ENCODE measurements at places on chromosomes 2 and 18.

GRCh38 chr18:5449858-5450509 is 93.8 kb downstream of the EPB41L3 start:
- H3K27me3 ChIP-seq, result no peaks in the 10 kb centered on the region
- H3K27ac ChIP-seq, result no peak overlapping the region
- DNase-seq, result no peak

DNA sequence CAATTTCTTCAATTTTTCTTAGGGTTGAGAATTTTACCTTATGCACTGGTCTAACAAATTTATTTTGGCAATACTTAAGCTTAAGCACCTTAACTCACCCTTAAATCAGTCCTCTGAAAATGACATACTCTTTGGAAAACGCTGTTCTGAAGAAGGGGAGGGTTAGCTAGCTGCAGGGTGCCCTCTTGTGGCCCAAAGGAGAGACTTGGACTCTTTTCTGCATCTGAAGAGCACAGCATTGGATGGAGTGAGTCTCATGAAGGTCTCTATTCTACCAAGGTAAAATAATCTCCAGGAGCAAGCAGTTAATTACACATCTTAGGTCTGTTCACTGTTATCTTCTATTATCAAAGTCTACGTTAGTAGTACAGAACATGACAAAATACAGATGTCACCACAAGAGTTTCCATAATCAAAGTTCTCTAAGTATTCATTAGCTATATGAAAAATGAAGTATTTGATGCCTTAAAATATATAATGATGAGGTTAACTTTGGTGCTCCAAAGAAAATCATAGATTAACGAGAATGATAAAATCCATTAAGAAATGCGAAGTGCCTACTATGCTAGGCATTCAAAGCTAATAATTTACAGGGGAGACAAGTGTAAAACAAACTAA is 24.4 kb downstream of the PUM2 start:
- no peaks in the 10 kb centered on the region for H3K36me3 ChIP-seq
- no peak overlapping the region for H3K27ac ChIP-seq
- no peak overlapping the region for H3K4me3 ChIP-seq
- peak; percentile 45 for DNase-seq

DNA sequence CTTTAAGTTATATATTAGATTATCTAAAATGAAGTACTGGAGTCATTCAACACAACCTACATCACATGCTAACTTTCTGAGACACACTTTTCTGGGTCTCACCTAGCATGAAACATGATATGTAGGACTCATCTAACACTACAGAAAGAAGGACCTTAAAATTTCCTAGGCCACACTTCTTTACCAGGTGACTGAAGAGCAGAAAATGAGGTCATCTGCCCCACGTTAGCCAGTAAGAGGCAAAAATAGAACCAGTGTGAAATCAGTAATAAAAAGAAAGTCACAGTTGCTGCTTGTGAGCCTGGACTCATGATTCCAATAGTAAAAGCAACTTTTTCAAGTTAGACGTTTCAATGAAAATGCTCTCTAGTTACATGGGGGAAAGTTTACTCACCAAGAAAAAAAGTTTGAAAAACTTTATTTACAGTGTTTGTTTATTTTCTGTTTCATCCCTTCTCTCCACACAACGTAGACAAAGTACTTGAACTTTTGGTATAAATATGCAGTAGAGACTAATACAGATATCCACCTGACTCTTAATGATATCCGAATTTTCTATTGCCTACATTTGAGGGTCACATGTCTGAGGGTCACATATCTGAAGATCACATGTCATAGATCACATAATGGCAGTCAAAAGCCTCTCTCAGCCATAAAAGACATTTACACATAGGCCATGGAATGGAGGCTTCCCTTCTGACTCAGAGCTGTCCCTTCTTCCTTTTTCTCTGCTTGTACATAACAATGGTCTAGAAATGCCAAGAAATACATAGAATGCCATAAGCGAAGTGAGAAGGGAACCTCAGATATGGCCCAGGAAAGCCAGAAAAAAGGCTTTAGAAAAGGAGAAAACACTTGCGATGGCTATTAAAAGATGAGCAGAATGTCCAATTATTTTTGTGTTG is 362.9 kb downstream of the ZEB2 start:
- H3K27me3 ChIP-seq, result no peaks in the 10 kb centered on the region

DNA sequence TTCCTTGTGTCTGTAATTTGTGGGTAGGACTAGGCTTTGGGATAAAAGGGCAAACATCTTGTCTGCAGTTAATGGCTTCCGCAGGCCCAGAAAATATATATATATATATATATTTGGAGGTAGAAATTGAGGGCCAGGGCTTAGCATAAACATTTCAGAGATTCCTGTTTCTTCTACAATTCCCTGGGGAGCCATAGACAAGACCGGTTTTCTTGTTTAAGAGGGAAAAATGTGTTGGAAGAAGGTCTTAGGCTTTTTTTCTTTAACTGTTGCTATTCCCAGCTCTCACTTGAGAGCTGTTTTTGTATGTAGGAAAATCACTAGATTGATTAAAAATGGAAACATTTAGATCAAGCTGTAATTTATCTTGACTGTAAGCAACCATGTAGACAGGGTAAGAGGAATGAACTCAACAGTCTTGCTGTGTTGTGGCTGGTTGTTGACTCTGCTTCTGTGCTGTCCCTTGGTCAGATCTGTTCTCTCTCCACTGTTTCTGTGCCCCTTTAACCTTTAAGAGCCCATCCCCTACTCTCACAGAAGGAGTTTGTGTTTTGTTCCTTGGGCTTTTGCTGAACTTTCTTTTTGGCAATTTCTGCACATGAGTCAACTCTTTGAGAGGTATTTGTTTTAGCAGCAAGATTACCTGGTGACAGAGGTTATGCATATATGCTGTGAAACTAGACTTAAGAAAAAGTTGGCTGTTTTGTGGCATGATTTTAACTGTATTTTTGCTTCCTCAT is 58.3 kb downstream of the EFEMP1 start:
- no peaks in the 10 kb centered on the region for H3K27me3 ChIP-seq
- no peak overlapping the region for H3K4me3 ChIP-seq
- no peak overlapping the region for H3K27ac ChIP-seq
- DNase-seq, result no peak
- H3K4me1 ChIP-seq, result no peaks in the 10 kb centered on the region

DNA sequence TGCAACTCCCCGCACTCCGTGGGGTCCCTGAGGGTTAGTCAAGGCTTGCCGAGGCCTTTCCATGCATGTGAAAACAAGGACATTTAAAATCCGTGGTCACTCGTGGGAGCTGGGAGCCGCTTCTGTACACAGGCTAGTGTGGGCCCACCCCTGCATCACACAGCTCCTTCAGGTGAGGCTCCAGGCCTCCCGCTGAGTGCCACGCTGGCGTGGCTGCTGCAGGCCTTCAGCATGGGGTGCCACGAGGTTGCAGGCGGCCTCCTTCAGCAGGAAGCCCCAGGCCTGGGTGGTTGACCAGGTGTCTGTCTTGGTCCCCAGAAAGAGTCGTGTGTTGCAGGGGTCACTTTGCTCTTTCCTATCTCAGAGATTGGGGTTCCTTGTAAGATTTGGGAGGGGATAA is 6.6 kb downstream of the KLHL30 start:
- no peak for DNase-seq
- peaks cover 5% of the 10 kb centered on the region for H3K4me1 ChIP-seq
- H3K27ac ChIP-seq, result no peak overlapping the region
- no peaks in the 10 kb centered on the region for H3K36me3 ChIP-seq
- H3K27me3 ChIP-seq, result no peaks in the 10 kb centered on the region
- H3K4me3 ChIP-seq, result no peak overlapping the region

GRCh38 chr2:402721-403120 is 114.8 kb upstream of the ALKAL2 start:
- H3K27ac ChIP-seq, result no peak overlapping the region
- no peaks in the 10 kb centered on the region for H3K4me1 ChIP-seq
- no peak overlapping the region for H3K4me3 ChIP-seq
- DNase-seq, result no peak

- DNase-seq, result no peak
- H3K4me1 ChIP-seq, result no peaks in the 10 kb centered on the region
- H3K27me3 ChIP-seq, result no peaks in the 10 kb centered on the region
- H3K36me3 ChIP-seq, result no peaks in the 10 kb centered on the region
- no peak overlapping the region for H3K4me3 ChIP-seq
These were observed 107.4 kb upstream of the ACAA2 start for GRCh38 chr18:49920731-49921130.

DNA sequence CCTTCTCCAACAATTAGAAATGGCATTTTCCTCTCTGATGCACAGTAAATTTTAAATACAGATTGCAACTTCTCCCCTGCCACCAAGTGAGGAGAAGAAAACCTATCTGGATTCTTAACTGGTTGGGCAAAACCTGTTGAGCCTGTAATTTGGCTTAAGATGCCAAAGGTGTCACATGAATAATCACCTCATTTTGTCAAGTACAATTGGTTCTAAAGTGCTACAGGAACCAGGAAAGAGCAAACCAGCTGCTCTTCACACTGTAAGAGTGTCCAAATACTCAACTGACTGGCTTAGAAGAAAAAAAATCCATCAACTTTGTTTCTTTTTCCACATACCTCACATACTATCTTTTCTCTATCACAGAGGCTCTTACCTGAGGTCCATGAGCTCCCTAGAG is 35.4 kb downstream of the NPC1 start:
- H3K4me1 ChIP-seq, result no peaks in the 10 kb centered on the region
- H3K27ac ChIP-seq, result no peak overlapping the region
- no peaks in the 10 kb centered on the region for H3K27me3 ChIP-seq
- no peak for DNase-seq
- no peak overlapping the region for H3K4me3 ChIP-seq
- peaks cover 53% of the 10 kb centered on the region for H3K36me3 ChIP-seq

GRCh38 chr2:3435445-3435844 is 56.0 kb downstream of the TRAPPC12 start:
- no peak overlapping the region for H3K4me3 ChIP-seq
- H3K4me1 ChIP-seq, result no peaks in the 10 kb centered on the region
- H3K27ac ChIP-seq, result no peak overlapping the region
- no peaks in the 10 kb centered on the region for H3K27me3 ChIP-seq
- DNase-seq, result no peak

- H3K36me3 ChIP-seq, result no peaks in the 10 kb centered on the region
- H3K27ac ChIP-seq, result no peak overlapping the region
- no peaks in the 10 kb centered on the region for H3K27me3 ChIP-seq
- no peak overlapping the region for H3K4me3 ChIP-seq
- peaks cover 38% of the 10 kb centered on the region for H3K4me1 ChIP-seq
These were observed 8.3 kb downstream of the ZCCHC2 start for GRCh38 chr18:62531078-62531477.

DNA sequence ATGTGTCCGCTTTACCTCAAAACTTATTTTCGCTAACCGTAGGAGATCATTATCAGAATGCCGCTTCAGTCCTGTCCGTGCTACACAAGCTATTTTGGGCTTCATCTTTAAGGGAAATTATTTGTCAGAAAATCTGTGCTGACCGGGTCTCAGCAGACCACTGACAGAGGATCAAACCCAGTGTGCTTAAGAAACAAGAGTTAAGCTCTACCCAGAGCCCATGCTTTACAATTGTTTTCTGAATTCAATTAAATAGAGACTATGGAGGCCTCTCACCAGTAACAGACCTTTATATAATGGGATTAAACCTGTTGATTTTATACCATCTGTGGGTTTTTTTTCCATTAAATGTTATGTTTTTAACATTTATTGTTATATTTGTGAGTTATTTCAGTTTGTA is 1956.7 kb upstream of the PIK3C3 start:
- no peak for DNase-seq
- no peaks in the 10 kb centered on the region for H3K27me3 ChIP-seq
- no peaks in the 10 kb centered on the region for H3K36me3 ChIP-seq
- H3K4me1 ChIP-seq, result no peaks in the 10 kb centered on the region

DNA sequence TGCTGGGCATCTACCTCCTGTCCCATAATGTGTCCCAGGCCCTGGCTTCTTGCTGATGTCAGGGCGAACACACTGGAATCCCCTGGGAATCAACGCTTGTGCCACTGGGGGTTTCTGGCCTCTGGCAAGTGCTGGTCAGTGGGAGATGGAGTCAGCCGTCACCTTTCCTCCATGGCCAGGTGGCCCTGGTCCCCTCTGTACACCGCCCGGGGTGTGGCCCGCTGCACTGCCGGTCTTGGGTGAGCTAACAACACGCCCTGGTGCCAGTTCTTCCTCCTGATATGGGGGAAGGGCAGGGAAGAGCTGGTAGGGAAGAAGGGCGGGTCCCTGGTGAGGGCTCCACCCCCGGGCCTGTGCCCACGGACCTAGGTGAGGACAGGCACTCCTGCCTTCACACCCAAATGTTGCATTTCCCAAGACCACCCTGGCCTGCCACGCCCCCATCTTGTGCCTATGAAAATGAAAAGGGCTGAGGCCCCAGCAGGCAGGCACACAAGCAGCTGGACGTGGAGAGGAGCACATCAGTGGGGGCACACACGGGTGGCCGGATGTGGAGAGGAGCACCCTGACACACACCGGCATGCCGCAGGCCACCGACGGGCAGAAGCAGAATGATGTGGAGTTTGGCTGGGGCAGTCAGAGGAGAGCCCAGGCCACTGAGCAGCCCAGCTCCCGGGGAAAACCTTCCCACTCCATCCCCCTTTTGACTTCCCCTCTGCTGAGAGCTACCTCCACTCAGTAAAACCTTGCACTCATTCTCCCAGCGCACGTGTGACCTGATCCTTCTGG is 140.5 kb downstream of the ASB1 start:
- no peaks in the 10 kb centered on the region for H3K36me3 ChIP-seq
- no peak for DNase-seq
- H3K4me3 ChIP-seq, result no peak overlapping the region
- no peak overlapping the region for H3K27ac ChIP-seq
- H3K27me3 ChIP-seq, result no peaks in the 10 kb centered on the region

- DNase-seq, result no peak
These were observed 262.4 kb downstream of the MEIS1 start for GRCh38 chr2:66697366-66697765.

DNA sequence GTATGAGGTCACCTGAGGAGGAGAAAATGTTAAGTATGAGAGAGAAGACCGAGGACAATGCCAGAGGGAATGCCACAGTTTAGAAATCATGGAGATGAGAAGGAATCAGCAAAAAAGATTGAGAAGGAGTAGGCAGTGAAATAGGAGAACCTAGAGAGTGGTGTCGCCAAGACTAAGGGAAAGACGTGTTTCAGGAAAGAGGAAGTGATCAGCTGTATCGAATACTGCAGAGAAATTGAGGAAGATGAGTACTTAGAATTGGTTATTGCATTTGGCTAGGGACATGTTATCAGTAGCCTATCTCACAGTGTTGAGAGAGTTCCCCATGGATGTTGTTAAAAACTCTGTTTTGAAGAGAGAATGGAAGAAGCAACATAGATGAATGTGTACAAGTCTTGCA is 112.3 kb downstream of the GALNT1 start:
- no peak overlapping the region for H3K4me3 ChIP-seq
- DNase-seq, result no peak
- H3K4me1 ChIP-seq, result no peaks in the 10 kb centered on the region
- H3K27ac ChIP-seq, result no peak overlapping the region
- H3K36me3 ChIP-seq, result no peaks in the 10 kb centered on the region

DNA sequence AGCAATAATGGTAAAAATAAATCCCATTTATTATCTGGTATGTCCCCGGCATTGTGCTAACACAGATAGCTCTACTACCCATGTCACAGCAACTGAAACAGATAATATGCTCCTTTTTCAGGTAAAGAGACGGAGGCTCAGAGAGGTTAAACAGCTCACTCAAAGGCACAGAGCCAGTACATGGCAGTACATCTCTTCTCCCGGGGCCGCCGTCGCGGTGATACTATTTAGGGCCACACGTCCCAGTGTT is 693 bp upstream of the PDK1 start:
- H3K4me1 ChIP-seq, result peaks cover 49% of the 10 kb centered on the region
- H3K27ac ChIP-seq, result peak overlapping the region; percentile 45
- no peak for DNase-seq
- H3K27me3 ChIP-seq, result no peaks in the 10 kb centered on the region
